CD8-positive, alpha-beta memory T cell (primary cell): ENCODE measurements at places on chromosomes 3 and 15. TPM values are rescaled to one million over a fixed set of nuclear protein-coding genes. Genes with fewer than 3 reads are reported as not detected.

- DNase-seq, result no peak
- no peak overlapping the region for H3K4me3 ChIP-seq
- H3K4me1 ChIP-seq, result no peaks in the 10 kb centered on the region
Measured at GRCh38 chr15:64137226-64137833, 14.2 kb upstream of the SNX22 start.

- H3K36me3 ChIP-seq, result no peaks in the 10 kb centered on the region
- H3K27ac ChIP-seq, result peak overlapping the region; percentile 79
- H3K27me3 ChIP-seq, result no peaks in the 10 kb centered on the region
Measured at GRCh38 chr3:32432711-32433530, 41.3 kb downstream of the CMTM7 start.

DNA sequence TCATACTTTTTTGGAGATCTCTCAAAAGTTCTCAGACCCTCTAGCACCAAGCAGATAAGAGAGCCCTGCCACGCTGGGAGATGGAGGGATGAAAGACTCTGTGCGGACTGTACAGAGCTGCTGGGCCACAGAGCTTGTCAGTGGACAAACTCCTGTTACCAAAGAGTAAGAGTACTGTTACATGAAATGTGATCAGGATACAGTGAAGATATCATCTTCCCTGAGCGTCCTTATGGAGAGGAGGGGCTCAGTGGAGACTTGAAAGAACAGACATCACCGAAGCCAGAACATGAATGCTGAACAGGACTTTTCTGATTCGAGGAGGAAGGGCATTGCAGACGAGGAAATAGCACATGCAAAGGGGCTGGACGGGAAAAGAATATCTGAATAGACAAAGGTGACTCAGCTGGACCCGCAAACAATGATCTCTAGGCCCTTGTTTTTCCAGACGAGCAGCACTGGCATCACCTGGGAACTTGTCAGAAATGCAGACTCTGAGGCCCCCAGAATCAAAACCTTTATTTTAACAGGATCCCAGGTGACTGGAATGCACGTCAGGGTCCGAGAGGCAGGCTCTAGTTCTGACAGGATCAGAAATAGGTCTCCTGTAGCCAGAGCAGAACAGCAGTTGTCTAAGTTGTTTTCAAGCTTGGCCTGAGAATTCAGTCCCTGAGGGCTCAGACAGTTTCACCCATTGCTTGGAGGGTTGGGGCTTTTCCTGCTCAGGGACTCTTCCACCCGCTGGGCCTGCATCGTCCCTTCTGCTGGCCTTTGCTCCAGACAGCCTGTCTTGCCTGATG, 277.9 kb downstream of the RPLP1 start:
- H3K4me1 ChIP-seq, result peaks cover 8% of the 10 kb centered on the region
- no peak for DNase-seq
- no peaks in the 10 kb centered on the region for H3K36me3 ChIP-seq
- H3K27ac ChIP-seq, result no peak overlapping the region

DNA sequence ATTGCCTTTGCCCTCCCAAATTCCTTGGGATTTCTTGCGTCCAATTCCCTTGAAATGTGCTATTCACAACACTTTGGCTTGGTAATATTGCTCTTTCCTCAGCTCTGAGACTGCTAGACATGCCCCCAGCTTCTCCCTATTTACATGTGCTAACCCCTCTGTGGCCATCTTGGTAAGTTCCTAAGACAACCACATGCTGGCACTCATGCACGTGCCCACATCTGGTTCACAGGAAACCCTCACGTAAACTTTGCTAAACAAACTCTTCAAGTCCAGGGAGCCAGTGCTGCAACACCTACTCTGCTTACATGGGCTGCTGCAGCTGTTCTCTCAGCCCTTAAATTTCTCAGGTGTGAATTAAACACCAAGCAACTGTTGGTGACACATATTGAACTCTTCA, 121.8 kb downstream of the ADAMTSL3 start:
- DNase-seq, result no peak
- no peak overlapping the region for H3K4me3 ChIP-seq
- no peak overlapping the region for H3K27ac ChIP-seq
- H3K36me3 ChIP-seq, result no peaks in the 10 kb centered on the region
- H3K27me3 ChIP-seq, result peaks cover 4% of the 10 kb centered on the region

Gene SCN5A
- total RNA-seq, result 0.33 TPM

Gene RHCG
- total RNA-seq, result not detected

Gene PLSCR5
- not detected for total RNA-seq

Gene P4HTM
- total RNA-seq, result 28.6 TPM
